ENCODE measurements at places on chromosomes 1 and 21. TPM values are rescaled to one million over a fixed set of nuclear protein-coding genes. Genes with fewer than 3 reads are reported as not detected.

GRCh38 chr1:201448990-201449389 lies 20.0 kb downstream of the PHLDA3 start:
- H3K36me3 ChIP-seq = no peaks in the 10 kb centered on the region
- H3K27ac ChIP-seq = no peak overlapping the region
- DNase-seq = no peak
- no peak overlapping the region for H3K4me3 ChIP-seq
- H3K27me3 ChIP-seq = no peaks in the 10 kb centered on the region

- no peaks in the 10 kb centered on the region for H3K27me3 ChIP-seq
- no peak overlapping the region for H3K4me3 ChIP-seq
- no peak for DNase-seq
- H3K36me3 ChIP-seq = no peaks in the 10 kb centered on the region
- H3K4me1 ChIP-seq = no peaks in the 10 kb centered on the region
- H3K27ac ChIP-seq = no peak overlapping the region
These were observed 97.1 kb upstream of the ETV3 start for GRCh38 chr1:157235307-157235706.

DNA sequence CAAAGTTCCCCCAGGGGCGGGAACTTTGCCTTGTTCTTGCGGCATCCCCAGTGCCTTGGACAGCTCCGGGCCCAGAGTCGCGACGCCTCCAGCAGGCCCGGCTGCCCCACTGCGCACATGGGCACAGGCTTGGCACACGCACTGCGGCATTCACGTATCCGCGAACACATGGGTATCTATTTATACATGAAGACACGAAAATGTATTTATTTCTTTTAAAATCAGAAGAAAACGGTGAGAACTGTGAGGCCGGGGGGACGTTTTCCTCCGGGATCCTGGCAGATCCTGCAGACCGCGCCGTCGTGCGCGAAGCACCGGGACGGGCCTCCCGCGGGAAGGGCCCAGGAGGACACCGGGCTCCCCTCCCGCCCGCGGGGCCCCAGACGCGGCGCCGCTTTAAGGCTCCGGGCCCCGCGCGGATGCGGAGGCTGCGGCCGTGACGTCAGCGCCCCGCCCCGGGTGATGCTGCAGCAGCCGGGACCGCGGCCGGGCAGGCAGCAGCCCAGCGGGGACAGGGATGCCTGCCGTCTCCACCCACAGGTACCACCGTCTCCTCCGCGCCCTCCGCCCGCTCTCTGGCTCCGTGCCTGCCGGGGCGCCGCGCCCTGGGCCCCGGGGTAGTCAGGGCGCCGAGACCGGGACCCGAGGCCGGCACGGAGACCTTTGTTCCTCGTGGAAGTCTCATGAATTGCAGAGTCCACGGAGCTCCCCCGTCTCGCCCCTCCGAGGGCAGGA lies at the start of gene SLC45A1:
SLC45A1 (plus strand) TSS at position 468 of the 735 bp plus-strand sequence. CDS start 6,216 bp downstream, outside the sequence.
- no peak for DNase-seq
- no peaks in the 10 kb centered on the region for H3K27me3 ChIP-seq
- H3K4me1 ChIP-seq = peaks cover 11% of the 10 kb centered on the region
- no peaks in the 10 kb centered on the region for H3K36me3 ChIP-seq
- H3K27ac ChIP-seq = no peak within 1 kb of the TSS

Gene TAS1R1
- not detected for total RNA-seq

Gene COL16A1
- total RNA-seq = 35.5 TPM

All from esophagus squamous epithelium (tissue), 5 donors.